ENCODE measurements at places on chromosomes 13 and 19. TPM values are rescaled to one million over a fixed set of nuclear protein-coding genes. Genes with fewer than 3 reads are reported as not detected.

The CLDND2 gene
- 2.5 TPM for total RNA-seq

GRCh38 chr13:36907821-36908220 is 12.2 kb downstream of the SMAD9 start:
- DNase-seq = no peak

GRCh38 chr19:33872445-33873320 is 76.0 kb downstream of the KCTD15 start:
- DNase-seq = no peak

DNA sequence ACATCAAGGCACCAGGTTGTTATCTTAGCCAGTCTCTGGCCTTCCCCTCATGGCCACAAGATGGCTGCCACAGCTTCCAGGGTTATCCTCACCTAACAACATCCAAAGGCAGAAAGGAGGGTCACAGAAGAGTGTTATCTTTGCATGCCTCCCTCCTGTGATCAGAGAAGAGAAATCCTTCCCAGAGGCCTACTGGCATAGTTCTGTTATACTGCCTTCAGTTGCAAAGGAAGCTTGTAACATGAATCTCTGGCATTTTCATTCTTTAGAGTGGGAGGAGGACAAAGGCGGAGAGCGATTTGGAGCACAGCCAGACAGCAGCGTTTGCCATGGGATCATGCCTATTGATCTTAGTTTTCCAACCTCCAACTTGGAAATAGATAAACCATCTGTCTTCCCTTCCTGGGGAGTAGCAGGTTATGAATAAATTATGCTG is 135.7 kb downstream of the DNAJC15 start:
- DNase-seq = no peak

The HIF3A gene
- 51.0 TPM for total RNA-seq

GRCh38 chr13:46816371-46816770 is 19.4 kb upstream of the ESD start:
- no peak for DNase-seq

DNA sequence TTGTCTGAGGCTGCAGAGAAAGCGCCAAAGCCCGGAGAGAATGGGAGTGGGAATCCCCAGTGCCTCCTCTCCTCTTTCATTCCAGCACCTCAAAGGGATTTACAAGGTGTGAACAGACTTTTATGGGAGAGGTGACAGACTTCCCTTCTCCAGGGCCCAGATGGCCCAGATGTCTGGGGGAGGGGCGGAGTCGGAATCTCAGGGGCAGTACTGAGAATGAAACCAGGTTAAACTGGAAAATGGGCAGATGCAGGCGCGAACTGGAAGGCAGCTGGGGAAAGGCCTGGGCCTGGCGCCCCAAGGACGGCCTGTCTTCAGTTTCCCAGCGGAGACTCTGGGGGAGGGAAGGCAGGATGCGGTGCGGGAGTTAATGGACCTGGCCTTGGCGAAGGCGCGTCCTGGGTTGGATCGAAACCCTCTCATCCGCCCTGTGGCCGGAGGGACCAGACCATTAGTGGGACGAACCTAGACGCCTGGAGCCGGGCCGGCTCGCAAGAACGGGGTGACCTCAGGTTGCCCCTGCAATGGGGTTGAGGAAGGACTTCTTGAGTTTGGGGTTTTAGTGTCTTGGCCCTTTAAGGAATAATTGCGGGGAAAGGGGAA is 592 bp upstream of the TRIP10 start:
- DNase-seq = peak; percentile 68

GRCh38 chr13:53442979-53443378 is 414.4 kb downstream of the OLFM4 start:
- DNase-seq = no peak

The ZNF808 gene
- 25.1 TPM for total RNA-seq

The GIPR gene
- total RNA-seq = 11.0 TPM

DNA sequence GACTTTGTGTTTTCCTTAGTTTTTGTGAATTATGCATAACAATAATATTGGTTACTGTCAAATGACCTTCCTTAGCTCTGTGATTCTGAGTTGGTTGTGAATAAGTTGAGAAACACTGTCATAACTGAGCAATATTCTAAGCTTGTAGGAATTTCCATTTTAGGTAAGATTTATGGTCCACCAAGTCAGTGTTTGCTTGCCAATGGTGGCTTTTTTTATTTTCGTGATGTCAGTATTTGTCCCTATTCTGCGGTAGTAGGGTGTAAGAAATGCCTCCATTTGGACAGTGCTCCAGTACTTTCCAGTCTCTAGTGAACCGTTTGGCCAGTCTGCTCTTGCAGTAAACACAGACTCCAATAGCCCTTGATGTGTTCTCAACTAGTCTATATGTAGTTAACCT is 94.7 kb downstream of the FRY start:
- DNase-seq = no peak

The DPF1 gene
- total RNA-seq = 0.26 TPM

Data from left cardiac atrium (tissue), 4 donors.